T-cell (primary cell): ENCODE measurements at places on chromosomes 6 and 20.

DNA sequence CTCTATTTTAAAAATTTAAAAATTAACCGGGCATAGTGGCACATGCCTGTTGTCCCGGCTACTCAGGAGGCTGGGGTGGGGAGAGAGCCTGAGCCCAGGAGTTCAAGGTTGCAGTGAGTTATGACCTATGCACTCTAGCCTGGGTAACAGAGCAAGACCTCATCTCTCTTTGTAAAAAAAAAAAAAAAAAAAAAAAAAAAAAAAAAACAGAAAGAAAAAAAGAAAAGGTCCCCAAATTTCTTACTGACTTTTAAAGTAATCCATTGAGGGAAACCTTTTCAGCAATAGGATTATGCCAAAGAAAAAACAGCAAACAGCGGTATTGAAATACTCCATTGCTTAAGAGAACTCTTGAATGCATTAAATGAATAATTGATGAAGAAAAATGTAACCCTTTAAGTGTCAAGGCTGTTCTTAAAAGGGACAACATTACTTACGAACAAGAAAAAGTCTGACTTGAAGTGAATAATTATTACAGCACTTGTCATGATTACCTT, 6.0 kb upstream of the DNAAF9 start:
- no peak for DNase-seq

GRCh38 chr6:10465629-10466499, 51.0 kb upstream of the TFAP2A start:
- no peak for DNase-seq

DNA sequence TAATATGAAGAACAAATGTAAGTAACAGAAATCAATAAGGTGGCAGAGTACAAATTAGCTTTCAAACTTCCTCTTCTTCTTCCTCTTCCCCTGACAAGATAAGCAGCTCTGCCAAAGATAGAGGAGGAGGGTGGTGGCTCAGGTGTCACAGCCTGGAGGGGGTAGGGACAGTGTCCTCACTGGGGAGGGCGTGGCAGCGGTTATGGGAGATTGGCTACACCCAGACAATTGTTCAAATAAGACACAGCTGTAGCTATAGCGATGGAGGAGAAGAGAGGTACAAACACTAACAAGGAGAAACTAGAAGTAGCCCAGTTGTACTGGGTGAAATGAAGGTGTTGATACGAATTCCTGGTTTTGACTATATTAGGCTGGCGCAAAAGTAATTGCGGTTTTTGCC, 198.5 kb downstream of the TBXT start:
- DNase-seq = no peak

DNA sequence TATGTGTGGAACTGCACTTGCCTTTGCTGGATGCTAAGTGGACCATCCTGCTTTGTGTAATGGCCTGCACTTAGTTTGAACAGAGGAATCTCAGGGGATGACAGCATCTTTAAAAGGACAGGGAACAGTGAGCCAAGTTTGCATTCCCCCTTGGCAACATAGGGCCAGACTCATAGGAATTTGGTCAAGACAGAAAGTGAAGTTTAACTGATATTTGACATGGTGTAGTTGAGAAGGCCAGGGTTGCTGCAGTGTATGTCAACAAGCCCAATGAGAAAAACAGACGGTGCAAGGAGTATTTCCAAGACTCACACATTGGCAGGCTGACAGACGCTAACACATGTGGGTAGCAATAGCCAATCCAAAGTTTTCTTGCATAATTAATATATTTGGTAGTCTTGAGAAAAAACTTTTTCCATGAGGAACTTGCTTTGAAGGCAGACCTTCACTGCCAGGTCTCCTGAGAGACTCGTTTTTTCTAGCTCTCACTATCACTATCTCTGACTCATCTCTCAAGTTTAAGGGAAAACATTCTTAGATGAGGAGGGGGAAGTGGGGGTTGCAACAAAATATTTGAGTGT, 213.8 kb downstream of the IBTK start:
- DNase-seq = no peak

DNA sequence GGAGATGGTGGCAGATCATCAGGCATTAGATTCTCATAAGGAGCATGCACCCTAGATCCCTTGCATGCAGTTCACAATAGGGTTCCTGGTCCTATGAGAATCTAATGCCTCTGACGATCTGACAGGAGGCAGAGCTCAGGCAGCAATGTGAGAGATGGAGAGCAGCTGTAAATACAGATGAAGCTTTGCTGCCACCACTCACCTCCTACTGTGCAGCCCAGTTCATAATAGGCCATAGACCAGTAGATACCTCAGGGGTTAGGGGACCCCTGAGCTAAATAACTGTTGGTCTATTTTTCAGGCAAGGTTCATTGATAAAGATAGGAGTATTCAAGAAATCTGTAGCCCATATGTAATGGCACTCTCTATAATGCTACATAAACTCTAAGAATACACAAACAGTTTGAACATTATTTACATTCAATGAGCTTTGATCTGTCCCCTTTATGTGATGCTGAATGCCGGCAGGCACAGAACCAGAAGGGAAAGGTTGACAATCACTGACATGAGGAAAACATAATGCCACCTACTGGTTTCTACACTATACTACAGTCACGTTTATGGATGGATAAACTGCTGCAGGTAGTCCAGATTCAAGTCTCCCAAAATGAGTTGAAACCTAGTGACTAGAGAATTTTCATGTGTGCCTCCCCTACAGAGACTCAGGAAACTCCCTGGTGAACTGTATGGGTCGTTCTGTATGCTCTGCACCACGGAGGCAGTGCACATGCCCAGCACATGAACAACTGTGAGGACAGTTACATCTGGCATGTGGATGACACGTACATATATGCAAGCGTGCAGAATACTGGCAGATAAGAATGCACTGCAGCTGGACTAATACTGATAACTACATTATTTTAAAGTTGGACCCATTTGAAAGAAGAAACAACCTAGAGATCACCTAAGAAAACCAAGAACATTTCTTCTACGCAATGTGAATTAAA, 72.0 kb downstream of the DST start:
- DNase-seq = no peak
